Smooth muscle cell of the pulmonary artery (primary cell): ENCODE measurements at places on chromosomes 3 and 15. TPM values are rescaled to one million over a fixed set of nuclear protein-coding genes. Genes with fewer than 3 reads are reported as not detected.

Gene GPR160
- total RNA-seq: 0.13 and 0.26 TPM in 2 replicates

Gene SH2D7
- total RNA-seq: not detected in 2 replicates

Gene MOBP
- not detected in 2 replicates for total RNA-seq

Gene C3orf52
- 2.5 and 13.6 TPM in 2 replicates for total RNA-seq

Gene FOXB1
- not detected in 2 replicates for total RNA-seq

Gene ACTRT3
- total RNA-seq: 5.7 and 6.4 TPM in 2 replicates

Gene ISG20
- 2.2 and 4.0 TPM in 2 replicates for total RNA-seq

Gene LMAN1L
- 0.26 TPM in 1 of 2 replicates, not detected in the other for total RNA-seq

Gene DGKG
- 1.2 and 4.0 TPM in 2 replicates for total RNA-seq

Gene KCNMB2
- total RNA-seq: not detected in 2 replicates

Gene ASB14
- not detected in 2 replicates for total RNA-seq

Gene EXD1
- total RNA-seq: not detected in 2 replicates

Gene FBXL22
- total RNA-seq: 1.4 and 1.7 TPM in 2 replicates

Gene TMEM43
- total RNA-seq: 134 and 167 TPM in 2 replicates

Gene PLA2G4B
- total RNA-seq: 1.1 and 1.2 TPM in 2 replicates

Gene TIPIN
- 7.4 and 12.9 TPM in 2 replicates for total RNA-seq

Gene COLQ
- total RNA-seq: 0.36 and 1.3 TPM in 2 replicates

Gene QTRT2
- total RNA-seq: 12.8 and 14.1 TPM in 2 replicates

Gene TMIE
- total RNA-seq: 0.07 and 0.23 TPM in 2 replicates

Gene TMEM212
- not detected in 2 replicates for total RNA-seq

Gene VEPH1
- total RNA-seq: 33.4 and 72.0 TPM in 2 replicates

Gene DET1
- 5.9 and 7.6 TPM in 2 replicates for total RNA-seq

Gene CIDEC
- total RNA-seq: not detected in 2 replicates

Gene PCOLCE2
- total RNA-seq: 192 and 258 TPM in 2 replicates

Gene FEZF2
- total RNA-seq: not detected in 2 replicates

Gene ATP13A4
- total RNA-seq: 0.36 and 0.46 TPM in 2 replicates

Gene ACOX2
- 18.3 and 22.9 TPM in 2 replicates for total RNA-seq

Gene SPTBN5
- total RNA-seq: 0.20 and 0.36 TPM in 2 replicates

Gene ITGA11
- total RNA-seq: 190 and 241 TPM in 2 replicates

Gene UBE2Q2
- total RNA-seq: 58.6 and 61.5 TPM in 2 replicates

Gene TF
- total RNA-seq: 0.20 and 0.43 TPM in 2 replicates

Gene ST8SIA2
- 0.13 TPM in 1 of 2 replicates, not detected in the other for total RNA-seq

Gene ITIH3
- total RNA-seq: 0.10 and 2.5 TPM in 2 replicates

Gene POC1A
- total RNA-seq: 5.4 and 7.4 TPM in 2 replicates

Gene RBM5
- total RNA-seq: 120 and 131 TPM in 2 replicates

Gene SNUPN
- total RNA-seq: 27.9 and 33.1 TPM in 2 replicates

Gene ADCY5
- total RNA-seq: 0.13 and 0.91 TPM in 2 replicates

Gene STAB1
- 0.50 and 0.59 TPM in 2 replicates for total RNA-seq

Gene POTEB
- not detected in 2 replicates for total RNA-seq

Gene UROC1
- total RNA-seq: not detected in 2 replicates

Gene SLC28A2
- total RNA-seq: not detected in 2 replicates

Gene BFSP2
- not detected in 2 replicates for total RNA-seq

Gene ALDH1A2
- total RNA-seq: 0.86 and 3.8 TPM in 2 replicates

Gene LRTM1
- total RNA-seq: not detected in 2 replicates

Gene MUSTN1
- total RNA-seq: 0.13 TPM in 1 of 2 replicates, not detected in the other

Gene TLR9
- total RNA-seq: under 0.01 and 0.23 TPM in 2 replicates

Gene TM4SF4
- total RNA-seq: 0.89 and 2.4 TPM in 2 replicates

Gene GOLGA6B
- not detected in 2 replicates for total RNA-seq

Gene CLDN11
- 50.9 and 183 TPM in 2 replicates for total RNA-seq

Gene MAN2C1
- total RNA-seq: 113 and 184 TPM in 2 replicates
